Activated CD8-positive, alpha-beta memory T cell treated with anti-CD3 and anti-CD28 coated beads for 1 hour (primary cell): ENCODE measurements at places on chromosomes 3 and 15.

- DNase-seq, result no peak
These were observed 35.6 kb downstream of the PDCD6IP start for GRCh38 chr3:33834096-33834453.

GRCh38 chr3:184234224-184234623, 4.8 kb downstream of the VWA5B2 start:
- DNase-seq, result no peak

DNA sequence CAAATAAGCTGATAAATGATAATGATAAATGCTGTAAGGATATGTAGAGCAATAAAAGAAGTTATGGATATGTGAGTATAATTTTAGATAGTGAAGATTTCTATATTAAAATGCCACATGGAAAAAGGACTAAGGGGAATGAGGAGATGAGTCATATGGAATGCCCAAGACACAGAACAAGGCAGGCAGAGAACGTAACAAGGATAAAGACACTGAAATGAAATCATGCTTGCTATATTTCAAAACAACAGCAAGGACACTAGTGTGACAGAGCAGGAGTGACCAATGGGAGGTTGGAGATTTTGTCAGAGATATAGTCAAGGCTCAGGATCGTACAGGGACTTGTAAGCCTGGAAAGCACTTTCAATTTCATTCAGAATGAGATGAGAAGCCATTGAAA, 621.5 kb upstream of the SEMA6D start:
- no peak for DNase-seq

DNA sequence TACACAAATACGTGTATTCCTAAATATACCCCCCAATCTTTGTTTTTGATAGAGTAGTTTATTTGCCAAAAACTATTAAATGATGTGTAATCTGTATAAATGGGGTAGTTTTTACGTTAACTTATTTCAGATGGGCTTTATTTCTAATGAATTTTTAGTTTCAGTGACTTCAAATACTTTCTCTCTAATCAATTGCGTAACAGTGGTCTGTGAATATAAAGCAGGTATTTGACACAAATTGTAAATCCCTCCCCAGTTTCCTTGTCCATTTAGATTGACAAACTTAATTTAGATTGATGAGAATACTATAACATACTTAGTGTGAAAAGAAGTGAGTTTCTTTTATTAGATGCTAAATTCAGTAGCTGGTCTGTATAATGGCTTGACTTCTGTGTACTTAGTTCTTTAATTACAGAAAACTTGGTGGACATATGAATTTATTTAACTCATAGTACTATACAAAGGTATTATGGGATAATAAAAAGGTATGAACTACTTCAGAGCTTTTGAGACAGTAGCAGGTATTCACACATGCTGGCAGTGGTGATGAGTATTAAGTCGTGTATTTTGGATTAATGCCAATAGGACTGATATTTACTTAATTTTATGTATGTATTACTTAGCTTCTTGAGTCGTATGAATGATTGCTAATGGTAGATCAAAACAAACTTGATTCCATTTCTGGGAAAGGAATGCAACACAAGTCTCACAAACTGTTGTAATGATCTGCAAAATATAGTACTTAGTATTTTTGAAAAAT, 81.6 kb downstream of the STT3B start:
- DNase-seq, result no peak

- no peak for DNase-seq
These were observed 693.6 kb downstream of the CADM2 start for GRCh38 chr3:85652360-85652759.

GRCh38 chr3:66582721-66583423, 82.0 kb upstream of the LRIG1 start:
- peak; percentile 25 for DNase-seq

GRCh38 chr3:149377408-149378364, at the start of gene TM4SF1:
TM4SF1 (minus strand) TSS chr3:149377649; CDS start chr3:149377547, 102 bp downstream.
- DNase-seq, result no peak

- DNase-seq, result no peak
These were observed 25.4 kb upstream of the LIMD1 start for GRCh38 chr3:45568848-45569762.

GRCh38 chr3:128319741-128320141, 146.9 kb downstream of the DNAJB8 start:
- no peak for DNase-seq

DNA sequence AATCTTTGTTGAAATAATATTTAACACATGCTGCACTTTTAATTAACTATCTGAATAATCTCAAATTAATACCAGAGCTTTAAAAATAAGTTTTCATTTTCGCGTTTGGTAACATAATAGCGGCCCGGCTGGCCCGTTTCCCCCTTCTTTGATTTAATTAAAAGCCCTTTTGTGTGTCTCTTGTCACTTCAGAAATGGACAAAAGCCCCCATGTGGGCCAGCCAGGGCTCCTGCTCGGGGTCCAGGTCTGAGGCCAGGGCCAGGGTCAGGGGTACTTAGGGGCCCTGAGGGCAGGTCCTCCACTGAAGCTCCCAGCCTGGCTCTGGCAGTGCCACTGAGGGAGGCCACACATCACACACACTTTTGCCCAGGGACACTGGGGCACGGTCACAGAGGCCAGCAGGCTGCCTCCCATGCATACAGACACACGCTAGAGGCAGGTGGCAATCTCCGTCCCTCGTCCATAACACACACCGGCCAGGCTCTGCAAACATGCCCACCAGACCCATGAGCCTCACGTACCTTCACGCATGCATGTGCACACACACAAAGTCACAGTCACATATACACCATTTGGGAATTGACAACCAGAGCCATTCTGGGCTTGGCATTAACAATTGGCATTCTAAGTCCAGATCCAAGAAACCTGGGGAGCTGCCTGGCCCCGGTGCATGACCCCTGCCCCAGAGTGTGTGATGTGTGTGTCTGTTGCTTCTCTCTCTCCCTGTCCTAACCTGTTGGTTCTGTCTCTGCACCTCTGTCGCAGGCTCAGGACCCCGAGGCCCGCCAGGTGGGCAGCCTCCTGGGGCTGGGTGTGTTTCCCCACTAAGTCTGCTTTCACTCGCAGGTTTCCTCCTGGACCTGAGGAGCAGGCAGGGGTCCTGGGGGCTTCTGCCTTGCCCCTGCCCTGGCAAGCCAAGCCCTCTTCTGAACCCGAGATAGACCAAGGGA, 38.5 kb downstream of the DNAJB8 start:
- DNase-seq, result no peak

DNA sequence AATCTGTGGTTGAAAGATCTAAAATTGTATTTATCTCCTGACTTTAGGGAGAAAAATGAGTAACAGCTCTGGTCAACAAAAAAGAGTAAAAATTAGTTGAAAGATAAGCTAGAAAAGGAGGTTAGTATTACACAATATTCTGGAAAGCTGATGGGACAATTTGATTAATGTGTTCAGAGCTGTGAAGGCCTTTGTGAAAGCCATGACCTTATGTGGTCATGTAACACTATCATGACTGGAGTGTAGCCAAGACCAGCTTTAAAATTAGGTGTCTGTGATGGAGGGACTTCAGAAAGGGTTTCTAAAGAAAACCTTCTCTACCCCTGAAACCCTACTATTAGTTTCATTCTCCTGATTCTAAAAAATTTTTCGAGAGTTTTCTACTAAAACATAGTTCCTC, 127.2 kb downstream of the NFKBIZ start:
- no peak for DNase-seq

DNA sequence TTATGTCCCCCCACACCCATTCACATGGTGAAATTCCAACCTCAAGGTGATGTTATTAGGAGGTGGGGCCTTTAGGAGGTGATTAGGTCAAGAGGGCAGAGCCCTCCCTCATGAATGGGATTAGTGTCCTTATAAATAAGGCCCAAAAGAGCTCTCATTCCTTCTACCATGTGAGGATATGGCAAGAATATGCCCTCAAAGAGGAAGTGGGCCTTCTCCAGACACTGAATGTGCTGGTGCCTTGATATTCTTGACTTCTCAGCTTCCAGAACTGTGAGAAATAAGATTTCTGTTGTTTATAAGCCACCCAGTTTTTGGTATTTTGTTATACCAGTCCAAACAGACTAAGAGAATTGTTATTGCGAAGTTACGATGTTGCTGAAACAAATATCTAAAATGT, 94.4 kb downstream of the ANKRD28 start:
- no peak for DNase-seq

GRCh38 chr3:127796831-127797150, 25.5 kb downstream of the MGLL start:
- no peak for DNase-seq

- no peak for DNase-seq
These were observed 170.2 kb upstream of the P2RY1 start for GRCh38 chr3:152664766-152665165.

DNA sequence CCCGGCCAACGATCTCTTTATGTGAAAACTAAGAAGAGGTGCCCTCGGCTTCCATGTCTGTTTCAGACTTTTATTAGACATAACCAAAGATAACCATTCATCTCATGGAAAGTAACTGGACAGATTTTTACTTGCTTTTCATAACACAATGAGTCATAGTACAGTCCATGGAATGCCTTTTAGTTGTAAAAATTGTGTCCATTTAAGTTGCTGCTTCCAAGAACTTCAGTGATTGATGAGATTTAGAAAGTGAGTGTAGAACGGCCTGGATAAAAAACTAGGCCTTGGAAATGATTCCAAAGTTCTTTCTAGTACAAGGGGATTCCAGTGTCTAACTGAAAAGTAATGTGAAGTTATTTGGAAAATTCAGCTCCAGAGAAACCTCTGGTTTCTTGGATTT, 10.8 kb downstream of the EIF2AK4 start:
- DNase-seq, result no peak

DNA sequence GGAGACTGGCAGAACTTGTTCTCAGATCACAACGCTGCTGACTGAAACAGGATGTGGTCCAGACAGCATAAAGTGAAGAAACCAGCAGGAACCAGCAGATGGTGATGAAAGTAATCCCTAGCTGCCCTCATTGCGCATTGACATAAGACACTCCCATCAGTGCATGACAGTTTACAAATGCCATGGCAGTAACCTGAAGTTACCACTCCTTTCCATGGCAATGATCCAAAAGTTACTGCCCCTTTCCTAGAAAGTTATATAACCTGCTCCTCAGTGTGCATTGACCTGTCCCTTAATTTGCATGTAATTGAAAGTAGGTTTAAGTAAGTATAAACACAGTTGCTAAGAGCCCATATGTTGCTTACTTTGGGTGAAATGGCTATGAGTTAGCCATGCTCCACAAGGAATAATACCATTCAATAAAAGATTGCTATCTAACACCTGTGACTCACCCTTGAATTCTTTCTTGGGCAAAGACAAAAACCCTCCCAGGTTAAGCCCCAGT, 149.1 kb upstream of the CD96 start:
- peak; percentile 3 for DNase-seq
